ENCODE measurements at places on chromosomes 1 and 21. TPM values are rescaled to one million over a fixed set of nuclear protein-coding genes. Genes with fewer than 3 reads are reported as not detected.

GRCh38 chr1:115423776-115424175 lies 85.7 kb upstream of the NGF start:
- no peak for DNase-seq

DNA sequence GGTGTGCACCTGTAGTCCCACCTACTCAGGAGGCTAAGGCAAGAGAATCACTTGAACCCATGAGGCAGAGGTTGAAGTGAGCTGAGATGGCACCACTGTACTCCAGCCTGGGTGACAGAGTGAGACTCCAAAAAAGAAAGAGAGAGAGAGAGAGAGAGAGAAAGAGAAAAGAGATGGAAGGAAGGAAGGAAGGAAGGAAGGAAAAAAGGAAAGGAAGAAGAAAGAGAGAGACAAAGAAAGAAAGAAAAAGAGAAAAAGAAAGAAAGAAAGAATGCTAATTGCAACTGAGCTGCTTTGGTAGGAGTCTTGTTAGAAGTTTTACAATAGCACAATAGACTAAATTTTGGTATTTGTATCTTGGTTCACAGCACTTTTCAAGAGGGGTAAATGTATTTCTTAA lies 25.7 kb downstream of the TESK2 start:
- DNase-seq: no peak

DNA sequence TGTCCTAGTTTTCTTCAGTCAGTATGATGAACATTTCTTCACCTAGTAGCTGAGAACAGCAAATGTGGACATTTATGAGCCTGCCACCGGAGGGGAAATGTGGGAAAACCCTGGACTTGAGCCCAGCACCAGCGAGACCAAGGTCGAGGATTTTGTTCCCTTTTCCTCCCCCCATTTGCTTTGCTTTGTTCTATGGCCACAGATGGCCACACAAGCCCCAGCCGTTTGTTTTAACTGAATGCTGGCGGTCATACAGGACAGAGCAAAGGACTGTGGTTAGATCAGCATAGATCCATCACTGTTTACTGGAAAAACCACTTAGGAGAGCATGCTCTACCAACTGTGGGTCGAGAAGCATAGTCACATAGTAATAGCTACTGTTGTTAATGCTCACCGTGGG lies 20.9 kb downstream of the SH2D2A start:
- no peak for DNase-seq

DNA sequence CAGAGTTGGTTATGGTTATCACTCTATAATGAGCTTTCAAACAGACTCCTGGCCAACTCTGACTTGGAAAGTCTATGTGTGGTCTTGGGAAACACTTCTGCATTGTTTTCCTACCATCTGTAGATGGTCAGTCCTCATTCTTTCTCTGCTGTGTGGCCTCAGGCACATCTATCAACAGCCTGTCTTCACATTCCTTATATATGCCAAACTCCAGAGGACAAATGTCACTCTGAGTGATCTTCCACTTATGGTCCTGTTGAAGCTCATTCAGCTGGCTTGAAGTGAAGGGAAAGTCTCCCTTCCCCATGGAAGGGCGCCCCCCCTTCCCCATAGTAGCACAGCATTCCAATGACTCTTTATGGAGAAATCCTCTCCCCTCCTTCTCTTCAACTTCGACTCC lies 58.7 kb downstream of the VANGL2 start:
- DNase-seq: no peak

DNA sequence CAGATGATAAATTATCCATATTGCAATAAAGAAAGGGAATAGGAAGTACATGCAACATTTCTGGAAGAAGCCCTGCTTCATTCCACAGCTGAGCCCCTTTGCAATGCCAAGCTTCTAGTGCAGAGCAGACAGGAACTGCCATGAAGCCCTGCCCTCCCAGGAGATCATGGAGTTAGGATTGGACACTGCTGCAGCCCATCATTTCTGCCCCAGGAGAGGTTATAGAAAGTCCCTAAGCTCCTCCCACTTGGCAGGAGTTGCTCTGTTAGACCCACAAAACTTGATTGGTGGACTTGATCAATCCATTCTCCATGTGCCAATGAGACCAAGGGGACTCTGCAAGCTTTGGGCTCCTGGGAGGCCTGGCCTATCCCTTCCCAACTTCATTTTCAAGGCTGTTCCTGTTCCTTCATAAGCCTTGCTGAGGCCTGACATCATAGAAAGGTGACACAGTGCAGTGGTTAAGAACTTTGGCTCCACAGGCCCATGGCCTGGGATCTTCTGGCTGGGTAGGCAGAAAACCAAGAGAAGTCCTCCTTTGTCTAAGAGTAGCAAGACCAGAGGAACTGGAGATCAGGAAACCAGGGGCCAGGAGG lies 1.3 kb upstream of the LAPTM5 start:
- DNase-seq: no peak

DNA sequence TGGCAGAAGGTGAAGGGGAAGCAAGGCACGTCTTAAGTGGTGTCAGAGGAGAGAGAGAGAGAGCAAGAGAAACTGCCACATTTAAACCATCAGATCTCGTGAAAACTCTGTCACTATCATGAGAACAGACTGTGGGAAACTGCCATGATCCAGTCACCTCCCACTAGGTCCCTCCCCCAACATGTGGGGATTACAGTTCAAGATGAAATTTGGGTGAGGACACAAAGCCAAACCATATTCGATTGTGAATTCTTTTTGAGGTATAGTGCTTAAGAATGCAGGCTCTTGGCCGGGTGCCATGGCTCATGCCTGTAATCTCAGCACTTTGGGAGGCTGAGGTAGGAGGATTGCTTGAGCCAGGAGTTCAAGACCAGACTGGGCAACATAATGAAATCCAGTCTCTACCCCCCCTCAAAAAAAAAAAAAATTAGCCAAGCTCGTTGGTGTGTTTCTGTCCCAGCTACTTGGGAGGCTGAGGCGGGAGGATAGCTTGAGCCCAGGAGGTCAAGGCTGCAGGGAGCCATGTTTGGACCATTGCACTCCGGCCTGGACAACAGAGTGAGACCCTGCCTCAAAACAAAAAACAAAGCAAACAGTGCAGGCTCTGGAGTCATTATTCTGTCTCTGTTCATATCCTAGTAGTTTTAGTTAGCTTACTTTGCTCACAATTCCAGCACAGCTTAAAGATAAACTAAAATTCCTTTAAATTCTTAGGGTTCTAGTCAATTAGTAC lies 6.0 kb downstream of the ZCCHC17 start:
- DNase-seq: no peak

DNA sequence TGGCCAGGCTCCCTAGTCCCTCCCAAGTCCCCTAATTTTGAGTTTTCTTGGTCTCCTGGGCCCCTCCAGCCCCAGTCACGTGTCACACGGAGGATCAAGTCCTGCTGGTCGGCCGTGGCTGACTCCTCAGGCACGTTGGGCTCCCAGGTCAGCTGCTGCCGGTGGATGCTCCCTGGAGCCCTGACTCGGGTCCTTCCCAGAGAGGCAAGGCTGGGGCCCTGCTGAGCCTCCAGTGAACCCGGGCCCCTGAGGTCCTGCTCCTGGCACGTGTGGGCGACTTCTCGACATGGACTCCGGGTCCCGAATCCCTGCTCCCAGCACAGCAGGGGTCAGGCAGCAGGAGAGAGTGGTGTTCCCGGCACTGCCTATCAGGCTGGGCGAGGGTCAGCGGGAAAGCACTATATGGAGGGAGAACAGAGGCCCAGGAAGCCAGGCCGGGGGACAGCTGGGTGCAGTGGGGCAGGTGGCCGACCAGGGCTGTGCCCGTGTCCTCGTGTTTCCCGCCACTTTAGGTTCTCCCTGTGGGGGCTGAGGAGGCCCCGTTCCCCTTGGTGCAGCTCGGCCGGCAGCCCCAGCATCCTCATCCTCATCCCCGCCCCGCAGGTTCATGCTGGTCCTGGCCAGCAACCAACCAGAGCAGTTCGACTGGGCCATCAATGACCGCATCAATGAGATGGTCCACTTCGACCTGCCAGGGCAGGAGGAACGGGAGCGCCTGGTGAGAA lies 13.2 kb downstream of the TMEM240 start:
- no peak for DNase-seq

GRCh38 chr1:17274186-17275170 lies 25.6 kb downstream of the PADI3 start:
- DNase-seq: no peak

- no peak for DNase-seq
Observed at GRCh38 chr1:233668725-233669294, 54.9 kb downstream of the KCNK1 start.

- no peak for DNase-seq
Observed at GRCh38 chr1:209427811-209428210, 155.7 kb upstream of the CAMK1G start.

- DNase-seq: no peak
Observed at GRCh38 chr1:45329445-45329844, 2.8 kb downstream of the HPDL start.

DNA sequence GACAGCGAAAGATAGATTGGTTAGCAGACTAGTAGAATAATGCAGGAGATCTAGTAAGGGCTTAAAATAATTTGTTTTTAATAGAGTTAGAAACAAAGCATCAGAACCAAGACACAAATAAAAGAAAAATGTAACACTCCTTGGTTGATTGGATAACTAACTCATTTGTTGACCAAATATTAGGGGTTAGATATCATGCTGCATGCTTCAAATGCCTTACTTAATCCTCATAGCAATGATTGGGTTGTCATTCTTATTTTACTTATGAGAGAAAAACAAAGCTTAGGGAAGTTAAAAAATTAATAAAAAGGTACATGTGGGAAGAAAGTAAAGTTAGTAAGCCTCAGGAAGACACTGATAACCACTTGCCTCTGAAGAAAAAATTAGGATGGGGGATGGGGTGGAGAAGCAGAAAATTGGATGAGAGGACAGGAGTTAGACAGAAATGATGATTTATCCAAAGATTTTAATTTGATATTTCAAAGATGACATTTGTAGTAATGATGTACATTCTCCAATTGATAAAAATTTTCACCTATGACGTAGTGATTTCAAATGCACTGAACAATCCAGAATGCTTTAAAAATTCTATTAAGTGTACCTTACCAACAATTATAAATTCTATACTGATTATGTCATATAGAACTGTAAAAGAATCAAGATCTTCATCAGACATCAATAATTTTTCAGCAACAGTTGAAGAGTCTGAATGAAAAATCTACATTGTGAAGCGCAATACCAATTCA lies 374.7 kb downstream of the COL11A1 start:
- no peak for DNase-seq

- DNase-seq: no peak
Observed at GRCh38 chr1:28933277-28933676, 18.9 kb downstream of the EPB41 start.

GRCh38 chr1:13513895-13514546 lies at the start of gene LRRC38:
LRRC38 (minus strand) TSS chr1:13514003; CDS start chr1:13513593, 410 bp downstream.
- no peak for DNase-seq

GRCh38 chr1:16110884-16111283 lies 37.4 kb upstream of the FAM131C start:
- no peak for DNase-seq

DNA sequence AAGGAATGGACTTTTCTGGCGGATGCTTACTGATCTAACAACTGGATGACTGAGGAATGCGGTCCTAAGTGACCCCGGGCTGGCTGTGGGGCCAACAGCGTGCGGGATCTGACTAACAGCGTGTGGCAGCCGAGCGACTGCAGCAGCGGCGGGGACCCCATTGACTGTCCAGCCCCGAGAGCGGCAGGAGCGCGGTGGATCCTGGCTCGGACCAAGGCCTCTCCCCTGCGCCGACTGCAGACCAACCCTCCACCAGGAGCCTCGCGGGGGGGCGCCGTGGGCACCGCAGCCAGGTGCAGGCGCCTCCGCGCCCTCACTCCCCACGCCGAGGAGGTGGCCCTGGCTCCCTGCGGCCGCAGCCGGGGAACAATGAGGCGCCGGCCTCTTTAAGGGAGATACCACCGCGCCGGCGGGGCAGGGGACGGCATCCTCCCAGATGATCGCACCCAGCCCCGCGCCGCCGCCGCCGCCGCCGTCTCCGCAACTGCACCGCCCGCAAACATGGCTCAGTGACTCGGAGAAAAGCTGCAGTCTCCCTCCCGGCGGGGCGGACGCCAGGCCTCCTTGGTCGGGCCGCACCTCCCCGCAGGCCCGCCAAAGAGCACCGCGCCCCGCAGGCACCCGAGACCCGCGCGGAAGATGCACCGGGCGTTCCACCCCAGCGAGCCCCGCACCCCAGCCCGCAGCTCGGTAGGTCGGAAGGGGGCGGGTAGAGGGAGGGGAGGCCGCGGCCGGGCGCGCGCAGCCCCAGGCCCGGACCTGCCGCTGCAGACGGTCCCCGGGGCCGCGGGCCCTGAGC lies 694 bp upstream of the PDIK1L start:
- DNase-seq: no peak

- DNase-seq: no peak
Observed at GRCh38 chr1:180268556-180269075, 38.6 kb downstream of the LHX4 start.

DNA sequence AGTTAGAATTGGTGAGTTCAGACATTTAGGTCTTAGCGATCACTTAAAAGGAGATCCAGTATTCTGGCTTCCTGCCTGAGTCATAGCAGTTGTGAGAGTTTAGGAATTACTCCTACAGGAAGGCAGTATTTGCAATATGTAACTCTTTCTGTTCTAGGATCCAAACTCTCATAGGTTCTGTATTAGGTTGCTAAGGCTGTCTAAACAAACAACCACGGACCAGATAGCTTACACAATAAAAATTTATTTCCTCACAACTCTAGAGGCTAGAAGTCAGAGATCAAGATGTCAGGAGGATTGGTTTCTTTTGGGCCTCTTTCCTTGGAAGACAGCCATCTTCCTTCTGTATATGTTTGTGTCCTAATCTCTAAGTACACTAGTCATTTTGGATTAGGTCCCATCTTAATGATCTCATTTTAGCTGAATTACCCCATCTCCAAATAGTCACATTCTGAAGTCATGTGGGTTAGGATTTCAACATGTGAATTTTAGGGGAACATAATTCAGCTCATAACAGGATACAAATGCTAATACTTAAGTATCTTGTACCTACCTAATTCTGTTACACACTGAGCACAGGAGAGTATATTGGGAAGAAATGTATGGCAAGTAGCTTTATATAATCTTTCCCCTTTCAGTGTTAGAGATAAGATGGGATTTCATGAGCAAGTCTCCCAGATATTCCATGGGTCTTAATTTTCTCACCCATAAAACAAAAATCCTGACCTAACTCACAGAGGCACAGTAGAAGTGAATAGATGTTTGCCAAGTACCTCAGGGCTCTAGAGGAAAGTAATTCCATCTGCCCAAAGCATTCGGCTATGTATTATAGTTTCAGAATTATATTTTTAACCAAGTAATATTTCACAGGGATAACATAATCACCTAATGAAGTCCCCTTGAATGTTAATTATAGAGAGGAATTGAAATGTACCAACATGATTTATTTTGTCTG lies 144.4 kb downstream of the PTBP2 start:
- DNase-seq: peak; percentile 77

DNA sequence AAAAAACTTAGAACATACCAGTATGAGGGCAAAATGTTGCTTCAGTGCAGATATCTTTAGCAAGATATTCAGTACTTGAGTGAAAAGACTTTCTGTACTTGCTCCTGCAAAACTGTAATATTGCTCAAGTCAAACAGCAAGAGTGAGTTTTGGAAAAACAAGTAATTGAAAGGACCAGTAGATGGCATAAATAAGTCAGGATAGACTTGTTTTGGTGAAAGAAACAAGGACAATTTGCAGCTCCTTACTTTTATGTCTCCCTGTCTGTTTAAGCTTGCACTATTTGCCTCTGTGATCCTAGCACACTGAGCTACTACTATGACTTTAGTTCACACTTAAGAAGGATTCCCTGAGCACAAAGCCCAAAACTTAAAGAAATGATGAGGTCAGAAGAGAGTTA lies 39.1 kb downstream of the IFI44 start:
- no peak for DNase-seq

Gene C1orf50
- 5.1 TPM for total RNA-seq

Gene FNBP1L
- 71.4 TPM for total RNA-seq

Gene EPHA10
- total RNA-seq: 0.05 TPM

Gene C2CD4D
- not detected for total RNA-seq

Gene CD53
- 21.5 TPM for total RNA-seq

Gene CD1B
- total RNA-seq: not detected

Gene KRTAP11-1
- total RNA-seq: not detected

Gene MYBPHL
- total RNA-seq: not detected

Gene S100A12
- total RNA-seq: 5.6 TPM
